ENCODE measurements at places on chromosomes 5 and 9. TPM values are rescaled to one million over a fixed set of nuclear protein-coding genes. Genes with fewer than 3 reads are reported as not detected.

Gene PKD2L2
- total RNA-seq = not detected

DNA sequence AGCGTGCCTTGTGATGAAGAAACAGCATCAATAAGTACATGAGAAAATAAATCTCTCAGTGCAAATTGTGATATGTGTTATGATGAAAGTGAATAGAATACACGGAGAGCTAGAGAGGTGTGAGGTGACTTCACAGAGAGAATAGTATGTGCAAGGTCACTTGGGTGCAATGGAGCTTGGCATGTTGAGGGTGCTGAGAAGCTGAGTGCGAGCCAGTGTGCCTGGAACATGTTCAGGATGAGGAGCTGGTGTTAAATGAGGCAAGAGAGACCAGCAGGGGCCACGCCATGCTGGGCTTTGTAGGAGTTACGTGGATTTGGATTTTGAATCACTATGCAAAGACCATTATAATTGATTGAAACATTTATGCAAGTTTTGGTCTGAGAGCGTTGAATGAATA is 12.8 kb upstream of the RPS23 start:
- DNase-seq = no peak

Gene CRB2
- 0.88 TPM for total RNA-seq

- no peak for DNase-seq
Measured at GRCh38 chr9:117249799-117250198, 165.1 kb downstream of the ASTN2 start.

DNA sequence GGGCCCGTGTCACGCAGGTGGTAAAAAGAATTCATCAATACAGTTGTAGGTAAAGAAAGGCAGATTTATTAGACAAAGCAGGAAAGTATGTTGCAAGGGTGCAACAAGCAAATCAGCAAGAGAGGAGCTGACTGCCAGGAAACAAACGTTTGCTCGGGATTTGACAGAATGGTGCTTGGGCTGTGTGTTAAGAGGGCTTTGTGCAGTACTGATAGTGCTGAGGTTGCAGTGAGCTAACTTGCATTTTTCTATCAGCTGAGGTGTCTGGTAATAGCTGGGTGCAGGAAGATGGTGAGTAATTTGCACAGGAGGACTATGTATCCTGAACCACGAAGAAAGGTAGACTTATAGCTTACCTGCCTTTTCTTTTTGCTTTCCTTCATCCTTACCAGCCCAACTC is 3.9 kb upstream of the RARS1 start:
- no peak for DNase-seq

GRCh38 chr9:14994738-14995137 is 84.5 kb upstream of the FREM1 start:
- no peak for DNase-seq

- DNase-seq = no peak
Measured at GRCh38 chr5:65066387-65067146, 297.8 kb downstream of the CWC27 start.

DNA sequence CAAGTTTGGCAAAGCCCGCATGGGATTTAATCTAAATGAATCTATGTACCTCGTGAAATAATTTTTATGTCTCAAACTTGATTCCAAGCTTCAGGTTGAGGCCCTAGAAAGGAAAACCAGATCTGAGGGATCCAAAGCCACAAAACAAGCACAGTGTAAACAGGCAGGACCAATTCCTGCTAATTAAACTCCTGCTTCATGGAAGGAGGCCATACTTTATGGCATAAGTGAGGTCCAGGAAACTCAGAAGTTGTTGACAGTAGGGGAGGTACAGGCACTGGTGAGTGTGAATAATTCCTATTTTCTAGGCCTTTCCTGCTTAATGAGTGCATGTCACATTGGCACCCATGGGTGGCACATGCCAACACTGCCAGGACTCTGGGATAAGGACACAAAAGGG is 648.6 kb upstream of the SGCD start:
- DNase-seq = no peak

DNA sequence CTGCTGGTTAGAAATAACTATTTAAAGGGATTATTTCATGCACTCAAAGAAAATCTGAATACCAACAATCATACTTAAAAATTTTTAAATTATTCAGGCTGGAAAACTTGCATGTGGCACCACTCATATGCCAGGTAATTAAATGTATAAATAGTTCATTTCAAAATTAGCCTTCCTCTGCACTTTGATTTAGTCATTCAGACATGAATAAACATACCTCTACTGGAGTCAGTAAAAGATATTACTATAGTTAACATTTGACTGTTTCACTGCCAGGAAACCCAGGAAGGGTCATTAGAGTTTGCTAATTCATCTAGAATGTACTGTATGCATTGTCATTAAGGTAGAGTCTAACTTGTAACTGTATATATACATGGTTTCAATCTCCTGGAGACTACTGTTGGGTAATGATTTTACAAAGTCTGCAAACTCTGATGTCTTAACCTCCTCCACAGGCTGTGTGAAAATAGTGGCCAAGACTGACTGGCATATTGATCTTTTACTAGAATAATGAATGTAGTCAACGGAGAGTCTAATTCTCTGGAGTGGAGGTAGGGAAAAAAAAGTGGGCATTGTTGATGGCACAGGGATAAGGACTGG is 43.7 kb downstream of the TEX10 start:
- no peak for DNase-seq

Gene CCL21
- total RNA-seq = 92.8 TPM

DNA sequence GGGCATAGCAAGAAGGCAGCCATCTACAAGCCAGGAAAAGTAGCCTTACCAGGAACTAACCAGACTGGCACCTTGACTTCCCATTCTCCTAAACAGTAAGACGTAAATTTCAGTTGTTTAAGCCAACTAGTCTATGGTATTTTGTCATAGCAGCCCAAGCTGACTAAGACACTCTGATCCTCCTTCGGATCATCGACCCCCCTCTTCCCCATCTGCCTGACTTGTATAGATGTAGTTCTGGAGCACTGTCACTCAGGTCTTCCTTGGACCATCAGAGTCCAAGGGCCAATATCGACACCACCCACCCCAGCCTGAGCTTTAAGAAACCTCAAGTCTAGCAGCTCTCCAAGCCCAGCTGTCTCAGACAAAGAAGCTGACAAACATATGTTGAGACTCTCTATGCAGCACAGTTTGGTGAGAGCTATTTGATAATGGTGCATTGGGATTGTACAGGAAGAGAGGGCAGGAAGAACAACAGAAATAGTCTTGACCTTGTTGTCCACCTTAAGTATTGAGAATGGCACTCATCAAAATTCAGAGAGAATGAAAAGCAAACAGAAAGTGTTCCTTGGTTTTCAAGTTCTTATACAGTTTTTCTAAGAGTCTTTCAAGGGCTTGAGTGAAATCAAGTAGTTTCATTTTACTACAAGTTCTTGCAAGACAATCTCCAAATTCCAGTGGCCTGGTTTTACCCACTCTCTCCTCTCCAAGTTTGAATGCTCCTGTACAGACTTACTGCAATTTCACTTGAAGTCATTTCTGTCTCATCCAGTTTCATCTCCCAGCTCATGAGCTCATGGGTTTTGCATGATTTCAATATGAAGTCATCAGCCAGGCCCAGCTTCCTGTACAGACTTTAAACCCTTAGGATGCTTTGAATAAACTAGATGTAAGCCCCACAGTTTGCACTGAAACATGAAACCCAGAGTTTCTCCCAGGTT is 122.3 kb upstream of the RAI14 start:
- no peak for DNase-seq

DNA sequence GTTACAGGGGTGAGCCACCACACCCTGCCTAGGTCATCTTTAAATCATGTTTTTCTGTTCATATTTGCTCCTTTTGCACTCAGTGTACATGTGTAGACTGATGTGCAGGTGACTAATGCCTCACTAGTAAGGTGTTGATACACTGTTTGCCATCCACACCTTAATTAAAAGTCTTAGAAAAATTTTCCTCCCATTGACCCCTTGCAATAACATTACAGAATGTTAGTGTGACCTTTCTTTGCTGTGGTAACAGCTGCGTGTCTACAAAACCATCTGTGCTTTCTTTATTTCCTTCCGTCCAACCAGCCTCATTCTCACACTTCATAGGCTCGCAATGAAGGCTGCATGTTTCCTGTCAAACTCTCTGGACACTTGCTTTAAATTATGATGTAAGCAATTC is 6.6 kb upstream of the CEMIP2 start:
- DNase-seq = no peak

Gene PCDHGB3
- total RNA-seq = 4.4 TPM

DNA sequence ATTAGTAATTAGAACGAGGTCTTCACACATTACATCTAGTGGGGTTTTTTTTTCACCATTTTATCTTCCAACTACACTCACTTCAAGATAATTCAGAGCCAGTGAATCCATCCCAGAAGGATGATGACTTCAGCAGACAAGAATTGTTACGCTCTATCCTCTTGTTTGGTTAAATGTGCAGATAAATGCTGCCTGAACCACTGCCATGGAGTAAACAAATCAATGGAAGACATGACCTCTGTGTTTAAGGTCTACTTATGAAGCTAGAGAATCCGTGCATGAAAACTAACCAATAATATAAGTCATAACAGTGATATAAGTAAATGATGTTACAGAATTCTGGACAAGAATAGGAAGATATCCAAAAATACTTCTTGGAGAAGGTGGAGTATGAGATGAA is 602.6 kb downstream of the TLR4 start:
- no peak for DNase-seq

DNA sequence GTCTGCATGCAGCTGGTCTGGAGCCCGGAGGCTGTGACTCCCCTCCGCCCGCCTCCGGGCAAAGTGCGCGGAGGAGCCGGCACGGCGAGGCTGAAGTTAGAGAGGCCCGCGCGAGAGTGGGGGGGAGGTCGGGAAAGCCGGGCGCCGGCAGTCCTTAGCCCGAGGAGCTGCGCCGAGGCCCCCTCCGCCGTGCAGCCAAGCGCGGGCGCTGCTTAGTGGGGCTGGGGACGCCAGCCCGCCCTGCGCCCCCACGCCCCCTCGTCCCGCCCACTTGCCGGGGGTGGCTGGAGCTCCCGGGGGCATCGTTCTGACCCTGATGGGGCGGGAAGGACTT is 403 bp downstream of the NINJ1 start:
- DNase-seq = peak; percentile 79
